Stimulated activated CD8-positive, alpha-beta memory T cell treated with anti-CD3 and anti-CD28 coated beads, Interleukin-7, amount 100 ng/mL, for 4 hours (primary cell): ENCODE measurements at places on chromosomes 13 and 19.
A peak's percentile ranks its signal among the peaks of the same experiment; 100 is the strongest.

- DNase-seq = no peak
Measured at GRCh38 chr19:1516395-1516753, 3.6 kb upstream of the ADAMTSL5 start.

GRCh38 chr19:408441-408901, 476 bp downstream of the C2CD4C start:
- DNase-seq = no peak

DNA sequence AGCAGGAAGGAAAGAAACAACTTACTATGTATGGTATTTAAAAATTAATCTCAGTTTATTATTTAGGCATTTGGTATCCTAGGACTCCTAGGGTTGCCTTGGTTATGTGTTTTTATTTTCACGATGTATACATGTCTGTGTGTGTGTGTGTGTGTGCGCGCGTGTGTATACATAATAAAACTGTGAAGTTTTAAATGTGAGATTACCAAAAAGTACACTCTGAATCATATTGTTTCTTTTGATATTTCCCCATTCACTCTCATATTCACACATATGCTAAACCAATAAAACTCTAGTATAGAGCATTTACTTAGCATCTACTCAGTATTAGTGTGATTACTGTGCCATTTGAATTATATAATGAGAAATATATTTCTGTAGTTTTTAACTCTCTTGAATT, 30.8 kb upstream of the NDFIP2 start:
- no peak for DNase-seq

GRCh38 chr19:13742756-13743155, 21.6 kb upstream of the MRI1 start:
- DNase-seq = no peak

- no peak for DNase-seq
Measured at GRCh38 chr13:28035146-28035782, 46.8 kb upstream of the URAD start.

DNA sequence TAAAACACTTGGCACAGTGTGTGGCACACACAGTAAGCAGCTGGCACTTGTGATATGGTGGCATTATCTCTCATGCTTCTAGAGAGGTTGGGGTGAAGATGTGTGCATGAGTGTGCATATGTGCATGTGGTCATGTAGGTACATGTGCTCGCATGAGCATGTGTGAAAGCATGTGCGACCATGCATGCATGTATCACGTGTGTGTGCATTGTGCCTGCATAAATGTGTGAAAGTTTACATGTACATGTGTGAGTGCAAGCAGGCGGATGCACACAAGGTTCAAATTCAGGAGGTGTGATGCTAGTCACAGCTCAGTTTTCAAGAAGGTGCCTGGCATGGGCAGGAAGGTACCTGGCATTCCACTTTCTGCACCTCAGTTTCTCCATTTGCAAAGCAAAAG, 59.0 kb upstream of the UQCRFS1 start:
- no peak for DNase-seq

- DNase-seq = no peak
Measured at GRCh38 chr13:50993934-50994333, 84.3 kb downstream of the RNASEH2B start.

- peak; percentile 12 for DNase-seq
Measured at GRCh38 chr19:11446652-11447301, 11.3 kb downstream of the PRKCSH start.

DNA sequence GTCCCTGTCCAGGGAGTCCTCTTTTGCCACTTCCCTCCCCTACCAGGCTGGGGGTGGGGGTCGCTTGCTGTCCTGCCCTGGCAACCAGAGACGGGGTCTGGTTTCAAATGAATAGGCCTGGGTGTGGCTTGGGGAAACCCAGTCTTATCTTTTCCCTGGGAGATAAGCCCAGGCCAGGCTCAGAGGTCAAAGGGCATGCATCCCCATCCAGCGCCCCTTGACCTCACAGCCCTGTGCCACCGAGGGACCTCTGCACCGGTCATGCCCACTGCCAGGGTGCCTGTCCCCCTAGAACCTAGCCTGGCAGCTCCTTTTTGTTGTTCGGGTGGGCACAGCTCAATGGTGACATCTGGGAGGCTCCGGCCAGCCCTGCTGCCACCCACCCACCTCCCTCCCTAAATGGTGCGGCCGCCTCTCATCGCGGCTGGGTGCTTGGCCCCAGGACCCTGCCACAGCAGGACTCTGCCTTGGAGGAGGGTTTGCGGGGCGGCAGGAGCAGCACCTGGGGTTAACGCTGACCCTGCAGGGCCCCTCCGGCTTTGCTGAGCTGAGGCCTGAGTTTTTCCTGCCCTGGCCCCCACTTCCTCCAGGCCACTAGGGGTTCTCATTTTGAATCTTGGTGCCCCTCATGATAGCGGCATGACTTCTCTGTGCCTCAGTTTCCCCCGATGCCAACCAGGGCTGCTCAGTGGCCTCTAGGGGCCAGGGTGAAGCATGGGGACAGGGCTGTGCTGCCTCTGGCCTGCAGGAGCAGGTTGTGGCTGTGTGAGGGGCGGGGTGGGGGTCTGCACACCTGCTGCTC, 2.9 kb upstream of the CERS1 start:
- no peak for DNase-seq

DNA sequence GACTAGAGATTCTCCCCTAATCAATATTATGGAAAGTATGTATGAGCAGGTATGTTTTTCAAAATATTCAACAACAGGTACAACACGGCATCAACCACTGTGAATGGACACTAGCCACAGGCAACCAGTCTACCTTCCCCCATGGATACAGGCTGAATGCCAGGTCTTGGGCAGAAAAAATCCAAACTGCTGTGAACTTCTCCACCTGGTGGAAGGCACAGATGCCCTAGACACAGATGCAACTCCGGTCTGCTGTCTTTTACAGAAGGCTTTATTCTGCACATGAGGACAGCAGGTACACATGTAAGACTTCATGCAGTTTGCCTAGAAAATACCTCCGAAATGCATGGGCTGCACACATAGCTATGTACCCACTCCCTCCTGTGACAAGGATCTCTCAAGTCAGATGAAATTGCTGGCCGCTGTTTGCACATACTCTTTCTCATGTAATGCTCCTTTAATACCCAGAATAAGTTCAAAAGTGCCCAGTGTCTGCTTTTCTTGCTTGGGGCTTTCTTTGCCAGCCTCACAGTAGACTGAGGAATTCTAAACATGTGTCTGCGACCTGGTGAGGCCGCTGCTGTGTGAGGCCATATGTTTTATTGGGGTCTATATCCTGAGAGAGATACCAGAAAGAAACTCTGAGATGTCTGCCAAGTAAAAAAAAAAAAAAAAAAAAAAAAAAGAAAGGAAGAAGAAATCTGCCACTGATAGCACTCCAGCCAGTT, 325.9 kb downstream of the FOXO1 start:
- DNase-seq = no peak

DNA sequence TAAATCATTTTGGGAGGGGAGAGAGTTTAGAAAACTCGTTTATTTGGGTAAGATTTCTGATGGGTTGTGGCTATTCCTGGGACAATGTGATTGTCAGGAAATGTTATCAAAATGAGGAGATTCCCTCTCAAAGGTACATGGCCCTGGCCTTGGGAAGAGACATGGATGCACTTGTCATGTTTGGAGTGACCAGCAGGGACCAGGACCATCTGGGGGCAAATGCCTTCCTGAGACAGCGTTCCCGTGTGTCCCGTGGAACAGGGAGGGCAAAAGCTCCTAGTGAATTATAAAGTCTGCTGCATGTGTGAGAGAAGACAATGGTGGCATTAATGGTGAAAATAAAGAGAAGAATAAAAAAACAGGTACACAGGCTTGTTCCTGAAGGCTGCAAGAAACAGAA, 317.3 kb downstream of the ZNF536 start:
- DNase-seq = no peak

GRCh38 chr19:6417713-6418561, 6.7 kb downstream of the KHSRP start:
- DNase-seq = no peak

- DNase-seq = no peak
Measured at GRCh38 chr19:10134040-10134439, 14.3 kb upstream of the EIF3G start.

DNA sequence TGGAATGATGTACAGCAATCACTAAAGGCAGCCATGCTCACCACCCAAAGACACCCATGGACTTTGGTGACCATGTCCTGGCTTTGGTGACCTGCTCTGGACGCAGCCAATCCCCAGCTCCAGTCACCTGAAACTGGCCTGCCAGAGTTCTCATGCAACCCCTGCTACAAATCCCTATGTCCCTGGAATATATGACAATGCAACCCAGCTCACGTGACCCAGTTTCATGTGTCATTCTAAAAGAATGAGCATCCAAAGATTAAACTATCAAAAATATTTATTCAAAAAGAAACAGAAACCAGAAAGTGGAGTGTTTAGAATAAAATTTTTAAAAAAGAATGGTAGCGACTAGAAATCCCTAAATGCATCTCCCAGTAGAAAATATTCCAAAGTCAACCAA, 203.3 kb upstream of the IRS2 start:
- no peak for DNase-seq

DNA sequence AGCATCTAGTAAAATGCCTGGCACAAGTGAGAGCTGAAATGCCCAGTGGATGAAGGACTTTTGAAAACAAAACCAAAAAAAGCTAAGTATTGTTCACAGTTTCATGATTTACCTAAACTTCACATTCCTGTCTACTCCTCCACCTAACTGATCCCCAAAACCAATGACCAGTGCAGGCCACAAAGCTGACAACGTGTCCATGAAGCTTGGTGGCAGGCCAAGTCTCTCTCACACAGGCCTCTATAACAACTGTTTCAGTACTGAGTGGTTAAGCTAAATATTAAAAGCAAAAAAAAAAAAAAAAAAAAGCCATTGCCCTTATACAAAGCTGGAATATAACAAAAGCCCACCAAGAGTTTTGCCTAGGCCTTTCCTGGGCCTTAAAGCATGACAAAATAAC, 36.4 kb downstream of the STK24 start:
- DNase-seq = no peak

DNA sequence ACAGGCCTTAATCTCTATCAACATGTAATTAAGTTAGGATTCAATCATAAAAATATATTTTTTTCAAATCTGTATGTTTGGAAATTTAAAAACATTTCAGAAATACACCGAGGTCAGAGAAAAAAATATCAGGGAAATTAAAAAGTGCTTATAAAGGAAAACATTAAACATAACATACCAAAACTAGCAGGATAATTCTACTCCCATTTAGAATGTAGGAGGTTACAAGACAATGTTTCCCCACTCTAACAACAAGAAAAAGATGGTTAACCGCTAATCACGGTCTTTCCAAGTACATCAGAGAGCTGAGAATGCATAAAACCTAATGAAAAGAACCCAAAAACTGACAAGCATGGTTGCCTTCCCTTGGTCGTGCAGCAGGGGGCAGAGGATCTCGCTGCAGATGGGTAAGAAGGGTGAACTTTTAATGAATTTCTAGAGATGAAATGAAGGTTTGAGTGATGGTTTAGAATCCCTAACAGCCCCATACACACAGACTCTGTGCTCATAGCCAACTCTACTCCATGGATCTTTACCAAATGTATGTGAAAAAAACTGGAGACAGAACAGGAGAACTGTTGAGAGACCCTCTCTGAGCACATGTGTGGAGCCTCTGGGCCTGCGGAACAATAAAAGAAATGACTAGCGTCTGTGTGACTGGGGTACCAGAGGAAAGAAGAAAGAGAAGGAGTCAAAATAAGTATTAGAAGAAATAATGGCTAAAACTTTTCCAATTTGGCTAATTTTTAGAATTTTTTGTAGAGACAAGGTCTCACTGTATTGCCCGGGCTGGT, 51.3 kb upstream of the LSM14A start:
- DNase-seq = peak; percentile 8

GRCh38 chr13:43046259-43046658, 22.9 kb downstream of the DNAJC15 start:
- no peak for DNase-seq

- no peak for DNase-seq
Measured at GRCh38 chr13:58190577-58190976, 559.0 kb downstream of the PCDH17 start.

GRCh38 chr19:19403373-19403901, 2.0 kb upstream of the GATAD2A start:
- no peak for DNase-seq

DNA sequence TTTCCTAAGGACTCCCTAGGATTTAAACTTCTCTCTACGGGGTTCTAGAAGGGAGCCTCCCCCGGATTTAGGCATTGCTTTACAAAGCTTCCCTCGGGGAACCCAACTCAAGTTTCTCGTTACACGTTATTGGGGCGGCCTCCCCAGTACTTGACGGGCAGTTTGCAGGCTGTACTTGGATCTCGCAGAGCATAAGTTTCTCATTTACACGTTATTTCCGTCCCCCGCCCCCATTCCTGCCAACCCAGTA, 584 bp downstream of the SMG9 start:
- no peak for DNase-seq

DNA sequence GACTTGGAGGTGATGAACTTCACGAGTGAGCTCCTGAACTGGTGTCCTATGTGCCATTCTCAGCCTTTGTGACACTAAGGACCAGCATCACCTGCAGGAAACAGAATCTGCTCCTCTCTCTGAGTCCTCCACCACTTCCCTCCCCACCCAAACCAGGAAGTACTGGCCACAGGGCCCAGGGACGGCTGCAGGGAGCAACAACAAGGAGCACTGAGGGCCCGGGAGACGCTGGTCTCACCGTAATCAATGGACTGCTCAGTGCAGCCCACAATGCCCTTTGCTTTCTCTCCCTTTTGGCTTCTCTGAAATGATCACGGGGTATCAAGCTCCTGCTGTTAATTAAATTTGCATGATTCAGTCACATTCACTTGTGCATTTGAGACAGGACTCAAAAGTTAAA, 18.6 kb downstream of the PEPD start:
- no peak for DNase-seq

DNA sequence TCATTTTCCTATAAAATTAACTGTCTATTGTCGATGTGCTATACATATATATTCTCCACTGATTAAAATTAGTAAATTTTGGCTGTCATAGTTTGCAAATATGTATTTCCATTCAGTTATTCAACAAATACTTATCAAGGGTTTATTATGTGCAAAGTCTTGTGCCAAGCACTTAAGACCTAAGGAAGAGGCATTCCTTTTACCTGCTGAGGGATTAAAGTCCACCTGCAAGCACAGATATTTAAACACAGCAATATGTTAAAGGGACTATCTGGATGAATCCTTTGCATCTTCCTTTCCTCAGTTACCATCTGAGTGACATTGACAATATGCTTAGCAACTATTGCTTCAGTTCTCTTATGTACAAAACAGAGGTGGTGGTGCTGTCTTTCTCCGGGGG, 89.3 kb downstream of the LIG4 start:
- DNase-seq = no peak

DNA sequence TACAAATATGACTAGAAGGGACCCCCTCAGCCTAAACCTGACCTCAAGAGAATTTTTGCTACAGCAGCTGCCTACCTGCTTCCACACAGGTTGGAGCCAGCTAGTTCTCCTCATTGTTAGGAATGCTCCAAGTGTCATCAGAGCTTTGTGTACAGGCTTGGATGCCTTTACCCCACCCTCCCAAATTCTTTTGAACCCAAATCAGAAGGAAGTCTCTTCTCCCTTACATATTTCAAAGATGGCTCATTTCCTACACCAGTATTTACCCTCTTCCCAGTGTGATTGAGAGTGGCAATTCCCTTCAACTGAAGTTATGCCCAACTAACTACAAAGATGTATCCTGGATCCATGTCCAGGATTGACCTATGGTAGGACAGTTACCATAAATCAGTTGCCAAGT, 323.2 kb downstream of the OXGR1 start:
- DNase-seq = no peak

- DNase-seq = no peak
Measured at GRCh38 chr13:83150616-83151307, 731.5 kb downstream of the SLITRK1 start.
